NCI-H510A treated with DMSO at 0.1 percent for 48 hours (cell line): ENCODE measurements at places on chromosomes 1 and 21.

GRCh38 chr1:56285554-56286402 is 293.6 kb downstream of the PLPP3 start:
- no peak for DNase-seq

DNA sequence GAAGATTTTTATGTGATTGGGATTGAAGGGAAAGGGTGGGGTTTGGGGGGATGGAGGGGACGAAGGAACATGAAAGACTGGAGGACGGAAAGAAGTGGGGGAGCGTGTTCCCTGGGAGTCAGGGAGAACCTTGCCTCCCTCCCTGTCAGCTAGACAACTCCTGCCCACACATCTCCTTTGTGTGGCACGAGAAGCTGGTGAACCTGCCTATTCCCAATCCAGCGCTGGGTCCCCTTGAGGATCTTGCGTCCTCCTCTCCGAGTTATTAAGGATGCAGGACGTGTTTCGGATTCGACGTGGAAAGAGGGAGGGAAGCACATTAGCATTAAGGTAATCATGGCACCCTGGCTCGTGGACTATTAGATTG is 1.4 kb downstream of the LRRC7 start:
- peak; percentile 29 for DNase-seq

- no peak for DNase-seq
These were observed 188.5 kb downstream of the HLX start for GRCh38 chr1:221067721-221068120.

DNA sequence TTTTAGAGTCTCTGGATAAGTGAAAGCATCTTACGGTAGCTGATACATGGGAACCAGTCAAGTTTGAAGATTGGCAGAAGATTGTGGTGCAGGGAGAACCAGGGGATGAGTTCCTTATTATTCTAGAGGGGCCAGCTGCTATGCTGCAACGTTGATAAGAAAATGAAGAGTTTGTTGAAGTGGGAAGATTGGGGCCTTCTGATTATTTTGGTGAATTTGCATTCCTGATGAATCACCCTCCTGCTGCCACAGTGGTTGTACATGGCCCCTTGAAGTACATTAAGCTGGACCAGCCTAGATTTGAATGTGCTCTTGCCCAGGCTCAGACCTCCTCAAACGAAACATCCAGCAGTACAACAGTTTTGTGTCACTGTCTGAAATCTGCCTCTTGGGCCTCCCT is 45.9 kb downstream of the BTBD8 start:
- DNase-seq, result no peak

GRCh38 chr1:241697640-241698018 is 45.5 kb downstream of the WDR64 start:
- no peak for DNase-seq

GRCh38 chr1:59015708-59016107 is 231.9 kb upstream of the JUN start:
- DNase-seq, result no peak

GRCh38 chr1:114082304-114082630 is 71.4 kb downstream of the SYT6 start:
- DNase-seq, result no peak

GRCh38 chr1:153428791-153429190 is 12.5 kb downstream of the S100A7A start:
- no peak for DNase-seq
